ENCODE measurements at places on chromosomes 7 and 10.

GRCh38 chr10:23095966-23096801 is 805 bp downstream of the MSRB2 start:
- no peak for DNase-seq

GRCh38 chr10:110758898-110759297 is 112.8 kb upstream of the PDCD4 start:
- no peak for DNase-seq

- no peak for DNase-seq
These were observed 1.2 kb downstream of the PLOD3 start for GRCh38 chr7:101216001-101216859.

- DNase-seq = no peak
These were observed 261.6 kb downstream of the ZEB1 start for GRCh38 chr10:31580646-31581045.

Measured in cortex of kidney (tissue), 1 donor.